LNCaP clone FGC (cell line): ENCODE measurements at places on chromosomes 16 and 17.

DNA sequence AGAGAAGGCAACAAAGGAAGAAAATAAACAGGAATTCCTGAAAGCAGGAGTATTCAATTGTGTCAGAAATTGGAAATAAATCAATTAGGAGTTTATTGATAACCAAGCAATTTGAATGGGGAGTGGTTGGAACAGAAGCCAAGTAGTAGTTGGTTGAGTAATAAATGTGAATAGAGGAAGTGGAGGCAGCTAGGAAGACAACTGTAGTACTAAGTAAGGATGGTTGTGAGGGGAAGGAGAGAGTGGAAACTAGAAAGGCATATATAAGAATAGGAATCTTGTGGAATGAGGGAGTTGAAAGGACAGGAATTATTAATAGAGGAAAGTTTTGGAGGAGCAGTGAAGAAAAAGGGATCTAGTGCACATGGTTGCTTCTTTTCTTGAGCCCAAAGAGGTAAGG, 34.4 kb downstream of the NFAT5 start:
- no peak for DNase-seq

- DNase-seq: no peak
These were observed 183.5 kb upstream of the ANKFN1 start for GRCh38 chr17:55969562-55970324.

GRCh38 chr16:69921127-69921526, 30.0 kb upstream of the CLEC18A start:
- DNase-seq: no peak

- no peak for DNase-seq
These were observed 140.6 kb downstream of the CLEC16A start for GRCh38 chr16:11084876-11085485.

DNA sequence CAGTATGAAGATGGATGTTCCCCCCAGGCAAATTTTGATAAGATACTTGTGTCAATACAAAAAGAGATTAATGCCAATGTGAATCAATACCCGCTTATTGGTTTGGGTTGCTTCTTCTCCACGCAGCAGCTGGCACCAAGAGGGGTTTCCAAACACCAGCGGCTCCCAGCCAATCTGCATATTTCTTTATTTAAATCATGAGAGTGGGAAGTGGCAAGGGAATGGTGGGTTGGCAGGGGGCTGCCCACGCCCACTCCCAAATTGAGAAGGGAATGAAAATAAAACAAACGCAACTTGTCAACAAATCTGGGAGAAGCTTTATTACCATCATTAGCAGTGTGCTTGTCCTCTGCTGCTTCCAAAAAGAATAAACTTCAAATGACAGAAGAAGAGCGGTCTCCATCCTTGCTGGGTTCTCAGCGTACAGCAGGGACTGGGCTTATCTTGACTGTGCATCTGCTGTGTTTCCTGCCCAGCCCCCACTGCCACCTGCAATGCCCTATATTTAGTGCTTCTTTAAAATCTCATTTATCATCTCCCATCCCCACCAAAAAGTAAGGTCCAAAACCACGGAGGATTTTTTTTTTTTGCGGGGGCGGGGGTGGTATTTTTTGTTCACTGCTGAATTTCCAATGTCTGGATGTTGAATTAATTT, 34.9 kb upstream of the C16orf78 start:
- no peak for DNase-seq

GRCh38 chr17:47829870-47830269, 1.5 kb downstream of the MRPL10 start:
- no peak for DNase-seq

DNA sequence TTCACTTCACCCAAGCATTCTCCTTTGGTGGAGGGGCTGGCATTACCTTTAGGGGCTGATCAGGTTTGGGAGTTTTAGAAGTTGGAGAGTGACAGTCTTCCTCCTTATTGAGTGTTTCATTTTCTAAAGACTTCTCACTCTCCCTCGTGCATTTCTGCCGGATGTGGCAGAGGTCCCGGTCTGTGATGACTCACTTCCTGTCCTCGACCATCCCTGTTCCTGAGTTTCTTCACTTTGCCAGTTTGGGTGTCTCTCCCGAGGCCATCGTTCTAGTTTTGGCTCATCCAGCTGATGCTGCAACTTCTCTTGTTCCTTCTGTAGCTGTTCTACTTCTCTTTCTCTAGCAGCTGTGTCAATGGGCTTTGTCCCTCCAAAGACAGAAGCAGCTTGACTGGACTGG, 104.3 kb downstream of the PHKB start:
- DNase-seq: no peak

GRCh38 chr17:69170377-69170776, 28.7 kb upstream of the ABCA6 start:
- no peak for DNase-seq

DNA sequence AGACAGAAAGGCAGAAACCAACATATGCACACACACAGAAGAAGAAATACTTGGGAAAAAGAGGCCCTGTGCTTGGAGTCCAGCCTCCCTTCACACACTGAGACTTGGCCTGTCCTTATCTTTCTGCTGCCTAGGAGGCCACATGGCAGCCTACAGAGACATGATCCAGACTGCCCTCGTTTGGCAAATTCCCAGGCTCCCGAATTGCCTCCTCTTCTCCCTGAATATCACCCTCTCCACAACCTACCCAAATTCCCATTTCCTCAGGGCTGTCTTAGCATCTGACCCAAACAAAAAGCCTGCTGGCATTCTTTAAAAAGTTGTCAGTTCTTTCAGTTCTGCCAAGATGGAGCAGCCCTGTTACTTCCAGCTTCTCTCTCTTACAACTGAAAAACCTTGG, 59.8 kb downstream of the DNAH17 start:
- DNase-seq: no peak

- no peak for DNase-seq
These were observed 4.6 kb downstream of the WNK4 start for GRCh38 chr17:42784811-42785592.

GRCh38 chr17:64174686-64175456, 44.9 kb upstream of the ERN1 start:
- no peak for DNase-seq

- no peak for DNase-seq
These were observed 24.2 kb upstream of the CMTM4 start for GRCh38 chr16:66720766-66721165.

DNA sequence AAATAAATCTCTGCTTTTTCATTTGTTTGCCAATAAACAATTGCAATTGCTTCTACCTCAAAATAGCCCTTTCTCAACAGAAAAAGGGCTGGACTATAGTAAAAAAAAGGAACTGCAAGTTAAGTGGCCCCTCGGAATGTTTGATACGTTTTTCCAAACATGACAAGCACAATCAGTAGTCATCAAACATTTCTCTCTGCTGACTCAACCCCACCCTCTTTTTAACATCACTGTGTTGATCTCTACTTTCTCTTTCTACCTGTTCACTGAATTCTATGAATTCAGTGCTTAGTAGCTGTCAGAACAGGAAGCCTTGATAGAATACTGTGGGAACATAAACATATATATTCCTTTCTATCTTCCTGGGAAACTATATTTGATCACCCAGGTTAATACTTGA, 116.5 kb upstream of the AXIN2 start:
- DNase-seq: no peak

DNA sequence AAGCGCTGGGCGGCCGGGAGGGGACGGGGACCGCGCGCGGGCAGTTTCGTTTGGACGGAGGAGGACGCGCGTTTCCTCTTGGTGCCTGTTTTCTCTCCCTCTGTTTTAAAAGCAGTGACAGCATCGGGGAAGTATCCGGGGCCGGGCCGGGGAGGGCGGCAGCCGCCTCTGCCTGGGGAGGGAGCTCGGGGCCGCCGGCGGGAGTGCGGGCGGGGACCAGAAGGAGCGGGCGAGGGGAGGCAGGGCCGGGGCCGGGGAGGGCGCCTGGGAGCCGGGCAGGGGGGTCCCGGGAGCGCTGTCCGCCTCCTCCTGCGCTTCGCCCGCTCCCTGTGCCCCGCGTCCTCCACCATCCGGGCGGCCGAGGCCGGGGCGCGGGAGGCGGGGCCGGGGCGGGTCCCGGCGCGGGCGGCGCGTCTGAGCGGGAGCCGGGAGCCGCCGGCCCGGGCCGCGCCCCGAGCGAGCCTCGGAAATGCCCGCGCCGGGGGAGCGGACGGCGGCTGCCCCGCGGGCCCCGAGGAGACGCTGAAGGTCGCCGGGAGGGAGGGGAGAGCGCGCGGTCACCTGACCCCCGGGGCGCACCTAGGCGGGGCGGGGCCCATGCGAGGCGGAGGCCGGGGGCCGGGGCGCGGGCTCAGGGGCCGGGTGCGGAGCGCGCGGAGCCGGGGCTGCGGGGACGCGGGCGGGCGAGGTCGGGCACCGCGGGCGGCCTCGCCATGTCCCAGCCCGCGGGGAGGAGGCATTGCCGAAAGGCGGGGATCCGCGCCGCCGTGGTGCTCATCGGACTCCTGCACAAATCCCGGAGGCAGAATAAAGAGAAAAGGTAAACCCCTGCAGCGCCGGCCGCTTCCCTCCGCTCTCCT, 57.3 kb downstream of the RAP1GAP2 start:
- no peak for DNase-seq

GRCh38 chr16:56203052-56203451, 11.8 kb downstream of the GNAO1 start:
- DNase-seq: no peak

DNA sequence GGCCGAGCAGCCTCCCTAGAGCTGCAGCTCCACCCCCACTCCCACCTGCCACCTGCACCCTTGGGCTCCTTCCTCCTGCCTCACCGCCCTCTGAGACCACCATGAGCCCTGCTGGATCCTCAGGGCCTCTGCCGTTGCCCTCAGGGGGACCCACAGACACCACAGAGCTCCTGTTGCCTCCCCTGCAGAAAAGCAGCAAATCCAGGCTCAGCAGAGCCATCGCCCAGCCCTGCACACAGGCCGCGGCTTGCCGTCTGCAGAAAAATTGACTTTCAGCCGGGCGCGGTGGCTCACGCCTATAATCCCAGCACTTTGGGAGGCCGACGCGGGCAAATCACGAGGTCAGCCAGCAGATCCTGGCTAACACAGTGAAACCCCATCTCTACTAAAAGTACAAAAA, 7.0 kb upstream of the PPP1R27 start:
- no peak for DNase-seq
